ENCODE measurements at places on chromosomes 3 and 15.

GRCh38 chr15:99212406-99212805 lies 37.0 kb downstream of the TTC23 start:
- no peak for DNase-seq

GRCh38 chr15:96274698-96275097 lies 55.8 kb upstream of the NR2F2 start:
- DNase-seq: no peak

GRCh38 chr3:99473321-99473751 lies 165.1 kb upstream of the COL8A1 start:
- DNase-seq: no peak

DNA sequence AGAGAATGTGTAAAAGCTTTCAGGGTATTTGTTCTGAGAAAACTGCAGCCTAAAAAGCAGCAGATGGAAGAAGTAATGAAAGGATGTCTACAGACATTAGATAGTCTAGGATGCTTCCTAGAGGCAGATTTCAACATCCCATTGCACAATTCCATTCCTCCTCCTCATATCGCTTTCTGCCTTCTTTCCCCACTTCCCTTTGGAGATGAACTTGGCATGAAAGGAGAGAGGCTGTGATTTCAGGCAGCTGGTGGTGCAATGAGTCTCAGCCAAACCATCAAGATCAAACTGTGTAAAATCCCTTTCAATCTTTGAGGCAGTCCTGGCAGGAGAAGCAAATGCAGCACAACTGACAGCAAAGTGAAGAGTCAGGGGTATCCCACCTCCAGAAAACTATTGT lies 438.7 kb upstream of the KCNMB2 start:
- no peak for DNase-seq

DNA sequence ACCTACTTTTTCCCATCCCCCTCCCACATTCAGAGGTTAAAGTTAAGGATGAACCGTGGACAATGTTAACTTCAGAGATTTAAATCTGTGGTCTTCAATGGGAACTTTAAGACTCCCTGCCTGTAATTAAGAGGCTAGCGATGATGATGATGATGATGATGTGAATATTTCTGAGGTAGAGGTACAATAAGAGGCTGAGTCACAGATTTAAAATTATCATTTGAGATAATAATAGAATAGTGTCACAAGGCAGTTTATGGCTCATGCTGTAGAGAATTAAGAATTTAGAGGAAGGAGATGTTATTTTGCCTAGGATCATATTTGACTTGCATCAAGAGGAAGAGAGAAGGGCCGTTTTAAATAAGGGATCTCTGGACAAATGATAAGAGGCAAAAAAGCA lies 146.2 kb downstream of the BBX start:
- no peak for DNase-seq

DNA sequence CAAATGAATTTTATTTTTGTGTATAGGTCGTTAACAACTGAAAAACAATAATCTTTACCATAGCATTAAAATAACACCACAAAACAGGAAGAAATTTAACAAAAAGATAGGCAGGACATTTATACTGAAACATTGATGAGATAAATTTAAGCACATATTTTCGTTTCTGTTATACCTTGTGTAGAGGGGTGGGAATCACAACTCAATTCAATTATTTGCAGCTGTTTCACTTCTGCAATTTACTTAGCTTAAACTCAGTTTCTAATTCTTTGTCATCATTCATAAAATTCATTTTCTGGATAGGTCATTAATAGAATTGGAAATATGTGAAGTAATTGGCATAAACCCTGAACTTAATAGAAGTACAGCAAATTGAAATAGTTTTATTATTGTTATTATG lies 42.3 kb downstream of the TP63 start:
- DNase-seq: no peak

DNA sequence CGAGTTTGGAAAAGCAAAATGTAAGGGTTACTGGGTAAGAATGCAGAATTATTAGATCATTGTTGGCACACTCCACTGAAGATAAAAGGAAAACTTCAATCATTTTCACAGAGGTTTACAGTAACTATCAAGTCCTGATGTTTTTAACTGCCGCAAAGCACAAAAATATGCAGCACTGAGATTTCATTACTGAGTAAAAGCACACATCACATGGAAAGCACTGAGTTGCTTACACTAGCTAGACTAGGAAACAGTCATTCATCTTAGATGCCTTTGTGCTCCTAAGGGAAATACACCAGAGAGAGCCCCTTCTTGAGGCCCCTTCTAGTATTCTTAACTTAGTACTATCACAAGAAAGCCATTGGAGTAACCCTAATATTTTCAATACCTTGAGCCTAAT lies 11.8 kb upstream of the P2RY1 start:
- no peak for DNase-seq

GRCh38 chr3:134658555-134658954 lies 7.7 kb upstream of the KY start:
- no peak for DNase-seq

- DNase-seq: peak; percentile 27
Observed at GRCh38 chr15:99564221-99565048, 1.3 kb upstream of the MEF2A start.

- no peak for DNase-seq
Observed at GRCh38 chr3:8734137-8734878, 706 bp downstream of the CAV3 start.

DNA sequence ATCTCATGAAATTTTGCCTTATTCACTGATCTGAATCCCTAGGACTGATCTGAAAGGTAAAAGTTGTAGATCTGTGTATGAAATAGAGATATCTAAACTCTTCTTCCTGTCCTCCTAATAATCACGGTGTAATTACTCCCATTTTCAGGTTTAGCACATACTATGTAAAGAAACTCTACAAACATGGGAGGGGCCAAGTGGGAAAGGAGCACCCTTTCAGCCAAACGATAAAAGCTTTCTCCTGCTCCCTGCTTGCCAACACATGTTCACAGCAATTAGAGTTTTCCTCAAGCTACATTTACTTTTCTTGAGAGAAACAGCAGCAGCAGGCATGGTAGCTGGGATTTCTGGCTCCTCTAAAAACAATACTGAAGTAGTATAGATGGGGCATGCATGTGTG lies 71.6 kb downstream of the CHAC1 start:
- DNase-seq: no peak

DNA sequence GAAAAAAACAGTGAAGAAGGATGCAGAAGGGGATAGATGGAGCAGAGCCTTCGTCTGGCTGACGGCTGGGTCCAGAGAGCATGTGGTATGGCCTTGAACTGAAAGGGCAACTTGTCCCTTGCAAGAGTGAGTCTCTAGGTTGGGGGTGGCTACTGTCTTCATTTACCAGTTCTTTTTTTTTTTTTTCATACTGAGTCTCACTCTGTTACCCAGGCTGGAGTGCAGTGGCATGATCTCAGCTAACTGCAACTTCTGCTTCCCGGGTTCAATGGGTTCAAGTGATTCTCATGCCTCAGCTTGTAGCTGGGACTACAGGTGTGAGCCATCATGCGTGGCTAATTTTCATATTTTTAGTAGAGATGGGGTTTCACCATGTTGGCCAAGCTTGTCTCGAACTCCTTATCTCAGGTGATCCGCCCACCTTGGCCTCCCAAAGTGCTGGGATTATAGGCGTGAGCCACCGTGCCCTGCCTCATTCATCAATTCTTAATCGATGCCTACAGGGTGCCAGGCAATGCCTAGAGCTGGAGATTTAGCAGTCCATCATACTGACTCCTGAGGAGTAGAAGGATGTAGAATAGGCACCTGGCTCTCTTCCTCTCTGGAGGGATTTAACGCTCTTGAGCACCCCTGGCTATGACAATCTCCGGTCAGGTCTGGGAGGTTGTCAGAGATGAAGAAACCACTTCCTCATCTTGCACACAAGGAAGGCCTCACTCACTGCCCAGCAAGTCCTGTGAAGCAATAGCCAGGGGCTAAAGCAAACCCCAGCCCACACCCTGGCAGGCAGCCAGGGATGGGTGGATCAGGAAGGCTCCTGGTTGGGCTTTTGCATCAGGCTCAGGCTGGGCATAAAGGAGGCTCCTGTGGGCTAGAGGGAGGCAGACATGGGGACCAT lies at the start of gene CAMP:
TSS of gene CAMP (plus strand) at position 880 of the 898 bp plus-strand sequence. CDS start at position 897, 17 bp downstream.
- DNase-seq: no peak

- no peak for DNase-seq
Observed at GRCh38 chr15:66046326-66046725, 177.0 kb downstream of the RAB11A start.

- DNase-seq: no peak
Observed at GRCh38 chr3:158642474-158643210, 1.7 kb upstream of the GFM1 start.

- no peak for DNase-seq
Observed at GRCh38 chr3:87359826-87360225, 83.4 kb upstream of the POU1F1 start.

DNA sequence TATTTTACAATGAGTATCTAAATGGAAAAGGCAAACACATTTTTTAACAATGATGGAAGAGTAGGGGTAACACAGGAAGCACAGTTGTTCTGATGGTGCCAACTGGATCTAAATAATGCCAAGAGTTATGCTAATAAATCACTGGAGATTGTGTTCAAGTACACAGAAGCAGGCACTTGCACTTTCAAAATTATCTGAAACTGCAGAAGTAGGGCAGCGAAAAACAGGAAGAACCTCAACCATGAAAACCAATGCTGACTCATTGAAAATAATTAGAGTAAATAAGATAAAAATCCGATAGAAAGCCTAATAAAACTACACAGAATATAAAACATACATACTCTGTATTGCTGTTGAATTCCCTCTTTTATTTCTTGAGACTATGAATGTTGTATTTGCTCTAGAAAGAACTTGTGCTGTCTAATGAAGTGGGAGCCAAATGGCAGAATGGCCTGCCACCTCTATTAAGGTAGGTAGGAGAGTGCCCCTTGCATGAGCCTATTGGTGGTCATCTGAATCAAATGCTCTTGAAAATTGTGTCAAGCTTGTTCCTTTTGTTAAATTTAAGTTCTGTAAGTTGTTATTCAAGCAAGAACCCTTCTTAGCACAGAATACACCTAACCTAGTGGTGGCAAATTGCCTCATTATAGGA lies 93.7 kb downstream of the ABI3BP start:
- no peak for DNase-seq

- DNase-seq: no peak
Observed at GRCh38 chr3:72244396-72244795, 459.4 kb upstream of the PROK2 start.

- no peak for DNase-seq
Observed at GRCh38 chr15:77706482-77707244, 74.0 kb upstream of the LINGO1 start.

- no peak for DNase-seq
Observed at GRCh38 chr3:65912647-65913046, 126.1 kb downstream of the MAGI1 start.

GRCh38 chr3:126194713-126195305 lies 14.4 kb upstream of the ALDH1L1 start:
- DNase-seq: no peak

DNA sequence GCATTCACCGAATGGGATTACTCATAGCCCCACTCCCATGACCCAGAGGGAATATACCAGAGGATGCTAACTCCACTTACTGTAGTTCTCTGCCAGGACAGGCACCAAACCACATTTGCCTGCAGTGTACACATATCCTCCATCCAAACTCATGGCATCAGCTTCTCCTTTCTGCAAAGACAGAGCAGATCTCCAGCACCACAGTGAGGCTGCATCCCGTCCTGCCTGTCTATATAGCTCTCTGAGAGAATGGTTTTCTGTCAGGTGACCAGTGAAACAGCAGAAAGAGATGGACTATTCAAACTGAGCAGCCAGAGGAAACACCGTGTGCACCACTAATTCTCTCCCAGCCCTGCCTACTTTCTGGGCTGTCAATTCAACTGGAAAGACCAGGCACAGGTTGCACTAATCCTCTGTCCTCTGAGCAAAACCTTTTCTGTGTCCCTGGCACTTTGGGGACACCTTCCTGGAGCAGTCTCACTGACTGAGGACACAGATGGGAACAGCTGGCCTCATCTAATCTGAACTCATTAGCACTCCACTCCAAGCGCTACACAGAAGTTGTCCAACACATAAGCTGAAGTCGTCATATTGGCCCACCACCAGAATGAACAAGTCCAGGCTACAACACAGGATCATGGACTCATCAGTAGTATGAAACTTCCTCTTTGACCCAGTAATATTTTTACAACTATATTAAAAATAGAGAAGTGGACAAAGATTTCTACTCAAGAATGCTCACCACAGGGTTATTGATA lies 17.3 kb downstream of the LTF start:
- DNase-seq: no peak

- DNase-seq: no peak
Observed at GRCh38 chr3:42665050-42665878, 11.8 kb downstream of the ZBTB47 start.

DNA sequence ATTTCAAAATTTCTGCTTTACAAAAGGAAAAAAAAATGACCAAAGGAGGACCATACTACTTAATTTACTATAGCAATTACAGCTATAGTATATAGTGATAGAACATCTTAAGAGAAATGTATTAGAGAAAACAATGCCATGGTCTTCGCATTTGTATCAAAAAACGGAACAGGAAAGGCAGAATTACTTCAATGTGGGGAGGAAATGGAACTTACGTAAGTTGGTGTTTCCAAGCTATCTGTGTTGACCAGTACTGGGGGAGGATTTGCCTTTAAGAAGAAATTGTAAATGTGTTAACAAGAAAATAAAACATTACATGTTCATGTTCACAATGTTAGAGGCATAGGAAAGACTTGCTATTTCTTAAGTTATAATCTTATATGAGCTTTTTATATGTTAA lies 119.9 kb upstream of the MELTF start:
- DNase-seq: no peak

DNA sequence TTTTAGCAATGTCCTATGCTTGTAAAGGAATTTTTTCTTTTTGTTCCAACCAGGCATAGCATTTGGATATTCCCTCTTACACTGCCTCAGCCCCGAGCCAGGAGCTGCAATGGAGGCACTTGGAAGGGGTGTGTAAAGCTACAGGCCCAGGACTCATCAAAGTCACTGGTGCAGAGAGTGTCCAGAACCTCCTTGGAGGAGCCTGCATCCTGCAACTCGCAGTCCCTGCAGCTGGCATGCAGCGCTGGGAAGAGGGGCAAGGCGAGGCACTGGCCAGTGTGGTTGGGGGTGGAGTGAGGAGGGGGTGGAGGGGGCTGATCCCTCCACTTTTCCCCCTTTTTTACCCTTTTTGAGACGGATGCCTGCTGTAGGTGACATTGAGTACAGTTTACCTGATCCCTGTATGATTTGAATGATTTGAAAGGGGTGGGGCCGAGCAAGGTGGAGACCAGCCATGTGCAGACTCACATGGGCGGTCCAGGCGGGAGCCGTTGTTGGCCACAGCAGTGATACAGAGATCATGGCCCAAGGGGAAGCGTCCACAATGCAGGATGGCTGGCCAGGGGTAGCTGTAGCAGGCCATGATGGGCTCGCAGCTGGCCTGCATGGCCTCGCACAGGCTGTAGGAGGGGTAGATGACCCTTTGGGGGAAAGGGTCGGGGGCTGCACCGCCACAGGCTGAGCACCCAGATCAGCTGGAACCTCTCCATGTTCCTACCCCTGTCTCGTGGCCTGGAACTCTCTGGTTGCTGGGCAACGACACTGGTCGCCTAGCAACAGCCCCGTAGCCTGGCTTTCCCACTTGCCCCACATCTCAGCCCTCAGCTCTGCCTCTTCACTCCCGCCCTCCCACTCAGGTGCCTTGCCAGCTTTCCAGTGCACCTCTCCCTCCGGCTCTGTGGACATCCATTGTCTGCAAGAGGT lies 7.9 kb downstream of the P4HTM start:
- DNase-seq: no peak
